ENCODE measurements at places on chromosomes 7 and 10.

DNA sequence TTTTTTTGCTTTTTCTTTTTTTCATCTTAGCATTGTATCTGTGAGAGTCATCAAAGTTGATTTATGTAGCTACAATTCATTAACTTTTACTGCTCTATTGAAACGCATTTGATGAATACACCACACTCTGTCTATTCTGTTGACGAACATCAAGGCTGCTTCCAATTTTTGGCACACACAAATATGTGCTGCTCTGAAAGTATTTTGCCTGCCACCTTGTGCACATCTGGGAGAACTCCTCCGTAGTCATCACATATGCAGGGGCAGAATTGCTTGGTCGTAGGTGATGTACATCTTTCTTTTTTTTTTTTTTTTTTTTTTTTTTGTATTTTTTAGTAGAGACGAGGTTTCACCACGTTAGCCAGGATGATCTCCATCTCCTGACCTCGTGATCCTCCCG is 796.8 kb downstream of the KCNMA1 start:
- no peak for DNase-seq

DNA sequence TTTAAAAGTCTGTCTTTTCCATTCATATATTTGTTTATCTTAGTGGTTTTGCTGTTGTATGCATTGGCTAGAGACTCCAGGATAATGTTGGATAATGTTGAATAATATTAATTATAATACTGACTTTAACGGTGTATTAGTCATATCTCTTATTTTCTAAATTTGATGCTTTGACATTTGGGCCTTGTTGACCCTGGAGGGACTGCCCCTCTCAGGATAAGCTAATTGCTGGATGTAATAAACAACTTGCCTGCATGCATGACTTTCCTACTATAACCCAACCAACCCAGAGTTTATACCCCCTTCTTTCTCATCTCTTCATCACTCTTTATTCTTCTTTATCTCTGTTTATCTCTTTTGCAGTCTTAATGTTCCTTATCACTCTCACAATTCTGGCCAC is 90.9 kb upstream of the ABI1 start:
- no peak for DNase-seq

DNA sequence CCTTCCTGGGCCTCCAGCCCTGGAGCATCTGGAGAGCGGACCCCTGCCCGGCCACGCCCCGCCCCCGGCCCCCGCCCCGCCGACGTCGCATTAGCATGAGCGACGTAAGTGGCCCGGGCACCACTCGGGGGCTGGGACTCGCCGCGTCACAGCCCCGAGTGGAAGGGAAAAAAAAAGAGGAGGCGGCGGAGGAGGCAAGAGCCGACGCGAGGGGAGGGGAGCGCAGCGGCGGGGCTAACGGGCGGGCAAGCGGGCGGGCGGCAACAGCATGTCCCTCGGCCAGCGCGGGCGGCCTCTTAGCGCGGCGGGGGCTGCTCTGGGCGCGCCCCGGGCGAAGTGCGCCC is at the start of gene SLC18A3:
TSS of gene SLC18A3 (plus strand) at position 197 of the 344 bp plus-strand sequence. CDS start 431 bp downstream, outside the sequence.
- no peak for DNase-seq

DNA sequence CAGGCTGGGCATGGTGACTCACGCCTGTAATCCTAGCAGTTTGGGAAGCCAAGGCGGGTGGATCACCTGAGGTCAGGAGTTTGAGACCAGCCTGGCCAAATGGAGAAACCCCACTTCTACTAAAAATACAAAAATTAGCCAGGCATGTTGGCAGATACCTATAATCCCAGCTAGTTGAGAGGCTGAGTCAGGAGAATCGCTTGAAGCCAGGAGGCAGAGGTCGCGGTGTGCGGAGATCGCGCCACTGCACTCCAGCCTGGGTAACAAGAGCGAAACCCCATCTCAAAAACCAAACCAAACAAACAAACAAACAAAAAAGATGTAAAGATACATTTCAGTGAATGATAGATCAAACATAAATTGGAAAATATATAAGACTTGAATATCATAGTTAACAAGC is 105.9 kb downstream of the PLPP4 start:
- DNase-seq = no peak

DNA sequence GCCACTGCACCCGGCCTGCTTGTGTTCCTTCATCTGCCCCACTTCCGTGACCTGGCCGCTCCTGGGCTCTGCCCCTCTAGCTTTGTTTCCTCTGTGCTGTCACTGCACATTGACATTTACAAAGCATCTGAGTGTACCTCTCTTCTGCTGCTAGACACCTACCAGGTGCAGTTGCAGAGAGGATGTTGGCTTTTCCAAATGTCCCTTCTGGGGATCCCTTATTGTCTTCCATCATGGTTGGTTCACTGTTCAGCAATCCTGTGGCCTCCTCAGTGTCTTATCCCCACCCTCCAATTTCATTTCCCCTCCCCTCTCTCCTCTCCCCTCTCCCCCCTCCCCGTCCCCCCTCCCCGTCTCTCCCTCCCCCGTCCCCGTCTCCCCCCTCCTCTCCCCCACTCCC is 13.8 kb downstream of the VWA2 start:
- DNase-seq = no peak

DNA sequence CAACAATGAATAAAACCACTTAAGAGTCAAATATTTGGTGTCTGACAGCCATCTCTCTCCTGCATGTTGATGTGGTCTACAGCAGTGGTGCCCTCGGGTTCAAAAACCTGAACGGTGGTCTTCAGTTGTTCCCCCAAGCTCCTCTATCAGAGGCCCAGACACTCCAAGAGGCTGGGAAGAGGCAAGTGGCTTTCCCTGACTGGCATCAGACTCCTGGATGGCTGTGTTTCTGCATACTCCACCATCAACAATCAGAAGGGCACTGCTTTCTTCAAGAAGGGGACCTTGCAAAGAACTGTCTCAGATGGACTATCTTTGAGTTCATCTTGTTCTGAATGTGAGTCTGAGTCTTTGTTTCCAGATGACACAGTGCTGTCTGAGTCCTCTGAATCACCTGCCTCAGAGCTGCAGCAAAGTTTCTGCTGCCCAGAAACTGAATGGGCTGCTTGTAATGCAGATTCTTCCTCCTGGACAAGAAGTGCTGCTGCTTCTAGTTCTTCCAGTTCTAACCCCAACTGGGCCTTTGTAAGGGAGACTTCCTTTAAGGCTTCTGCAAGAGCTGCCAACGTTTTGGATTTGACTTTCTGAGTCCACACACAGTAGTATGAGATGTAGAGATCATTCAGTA is 5.9 kb upstream of the SGMS1 start:
- no peak for DNase-seq

- peak; percentile 27 for DNase-seq
These were observed 4.4 kb upstream of the FRAT1 start for GRCh38 chr10:97314671-97315070.

DNA sequence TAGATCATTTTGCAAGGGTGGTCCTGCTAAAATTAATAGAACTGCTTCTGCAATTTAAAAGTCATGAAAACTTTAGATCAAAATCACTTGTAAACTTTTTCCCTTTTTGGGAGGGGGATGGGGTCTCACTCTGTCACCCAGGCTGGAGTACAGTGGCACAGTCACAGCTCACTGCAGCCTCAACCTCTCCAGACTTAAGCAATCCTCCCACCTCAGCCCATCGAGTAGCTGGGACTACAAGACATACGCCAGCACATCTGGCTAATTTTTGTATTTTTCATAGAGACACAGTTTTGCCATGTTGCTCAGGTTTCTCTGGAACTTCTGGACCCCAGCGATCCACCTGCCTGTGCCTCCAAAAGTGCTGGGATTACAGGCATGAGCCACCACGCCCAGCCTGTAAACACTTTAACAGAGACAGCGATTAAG is 79.7 kb downstream of the LRRC17 start:
- DNase-seq = no peak

DNA sequence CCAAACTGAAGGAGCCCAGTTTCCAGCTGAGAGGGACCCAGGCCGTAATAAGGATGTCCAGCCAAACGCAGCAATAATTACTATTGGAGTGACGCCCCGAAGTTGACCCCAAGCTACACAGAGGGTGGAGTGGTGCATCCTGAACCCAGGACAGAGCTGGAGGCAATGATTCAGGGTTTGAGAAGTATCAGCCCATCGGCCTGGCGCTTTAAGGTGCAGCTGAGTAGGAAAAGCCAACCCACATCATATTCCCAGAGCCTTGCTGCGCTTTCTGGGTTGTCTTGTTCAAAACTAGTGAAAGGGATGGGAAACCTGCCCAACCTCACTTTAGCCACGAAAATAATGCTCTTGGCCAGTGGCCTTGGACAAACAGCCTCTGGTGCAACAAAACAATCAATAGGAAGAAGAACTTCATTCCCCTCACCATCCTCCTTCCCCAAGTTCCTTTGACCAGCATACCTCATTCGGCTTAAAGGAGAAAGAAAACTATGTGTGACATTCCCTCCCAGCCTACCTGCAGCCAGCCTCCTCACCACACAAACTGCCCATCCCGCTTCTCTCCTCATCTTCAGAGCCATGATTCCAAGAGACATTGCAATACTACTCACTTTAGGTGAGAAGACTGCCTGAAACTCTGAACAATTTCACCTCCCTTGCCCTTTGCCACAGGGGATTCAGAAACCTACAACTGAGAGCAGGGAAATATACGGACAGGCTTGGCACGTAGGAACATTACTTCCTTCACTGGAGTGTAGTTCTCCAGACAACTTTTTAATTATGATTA is 217.2 kb upstream of the MKLN1 start:
- DNase-seq = no peak

DNA sequence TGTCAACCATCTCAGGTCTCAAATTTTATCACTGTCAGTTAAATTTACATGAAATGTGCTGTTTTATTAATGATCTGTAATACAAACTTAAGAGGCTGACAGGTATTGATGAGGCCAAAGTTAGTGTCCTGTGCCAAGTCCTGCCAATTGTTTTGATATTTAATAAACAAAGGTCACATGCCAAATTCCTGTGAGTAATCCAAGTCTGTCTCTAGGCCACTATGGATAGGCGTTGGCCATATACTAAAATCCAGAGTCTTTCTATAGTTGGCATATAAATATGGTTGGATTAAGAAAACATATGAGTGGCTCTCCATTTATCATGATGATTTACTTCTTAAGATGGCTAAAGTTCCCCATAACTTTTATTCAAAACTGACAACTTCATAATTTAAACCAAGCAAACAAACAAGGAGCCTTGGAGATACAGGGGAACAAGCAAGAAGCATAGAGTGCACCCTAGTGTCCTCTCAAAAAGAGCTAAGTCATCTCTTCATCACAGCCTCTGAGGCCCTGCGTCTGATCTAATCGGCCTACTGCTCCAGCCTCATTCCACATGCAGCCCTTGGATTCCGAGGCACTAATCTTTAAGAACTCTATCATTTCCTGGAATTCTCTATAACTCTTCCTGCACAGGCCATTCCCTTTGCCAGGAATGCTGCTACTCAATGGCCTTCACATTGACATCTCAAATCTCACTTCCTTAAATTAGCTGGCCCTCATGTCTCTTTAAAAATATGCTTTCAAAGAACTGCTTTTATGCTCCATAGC is 32.7 kb upstream of the NRCAM start:
- no peak for DNase-seq

- DNase-seq = no peak
These were observed 73.2 kb downstream of the VCL start for GRCh38 chr10:74071157-74071556.

DNA sequence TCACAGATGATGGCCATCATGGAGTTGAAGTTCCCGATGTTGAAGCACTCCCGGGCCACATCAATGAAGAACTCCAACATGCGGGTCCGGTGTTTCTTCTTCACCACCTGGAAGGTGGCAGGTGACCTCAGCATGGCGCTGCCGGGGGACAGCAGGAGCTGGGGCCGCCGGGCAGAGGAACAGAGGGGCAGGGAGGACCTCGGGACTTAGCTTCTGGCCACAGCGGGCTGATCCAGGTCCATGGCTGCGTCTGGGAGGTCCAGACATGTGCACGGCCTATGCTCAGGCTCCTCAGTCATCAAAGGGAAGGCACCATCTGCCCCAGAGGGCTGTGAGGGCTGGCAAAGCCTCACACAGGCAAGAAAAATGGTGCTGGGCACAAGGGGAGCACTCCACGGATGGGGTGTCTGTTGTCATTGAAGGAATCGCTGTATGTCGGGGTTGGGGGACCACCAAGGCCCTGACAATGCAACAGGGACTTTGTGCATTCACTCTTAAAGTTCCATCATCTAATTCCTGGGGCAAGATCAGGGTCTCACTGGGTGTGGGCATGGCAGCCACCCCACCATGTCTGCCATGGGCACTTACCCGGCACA is 60.9 kb downstream of the CSGALNACT2 start:
- no peak for DNase-seq

GRCh38 chr10:122435212-122435827 is 19.1 kb upstream of the ARMS2 start:
- peak; percentile 80 for DNase-seq

DNA sequence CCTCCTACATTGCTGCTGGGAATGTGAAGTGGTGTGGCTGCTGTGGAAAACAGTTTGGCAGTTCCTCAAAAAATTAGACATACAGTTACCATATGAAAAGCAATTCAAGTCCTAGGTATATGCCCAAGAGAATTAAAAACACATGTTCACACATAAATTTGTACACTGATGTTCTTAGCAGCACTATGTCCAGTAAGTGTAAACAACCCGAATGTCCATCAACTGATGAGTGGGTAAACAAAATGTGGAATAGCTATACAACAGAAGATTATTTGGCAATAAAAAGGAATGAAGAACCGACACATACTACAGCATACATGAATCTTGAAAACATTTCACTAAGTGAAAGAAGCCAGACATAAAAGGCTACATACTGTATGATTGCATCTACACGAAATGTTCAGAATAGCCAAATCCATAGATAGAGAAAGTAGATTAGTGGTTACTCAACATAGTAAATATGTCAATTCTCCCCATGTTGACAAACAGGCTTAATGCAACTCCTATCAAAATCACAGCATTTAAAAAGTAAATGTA is 17.2 kb downstream of the CEP41 start:
- no peak for DNase-seq

DNA sequence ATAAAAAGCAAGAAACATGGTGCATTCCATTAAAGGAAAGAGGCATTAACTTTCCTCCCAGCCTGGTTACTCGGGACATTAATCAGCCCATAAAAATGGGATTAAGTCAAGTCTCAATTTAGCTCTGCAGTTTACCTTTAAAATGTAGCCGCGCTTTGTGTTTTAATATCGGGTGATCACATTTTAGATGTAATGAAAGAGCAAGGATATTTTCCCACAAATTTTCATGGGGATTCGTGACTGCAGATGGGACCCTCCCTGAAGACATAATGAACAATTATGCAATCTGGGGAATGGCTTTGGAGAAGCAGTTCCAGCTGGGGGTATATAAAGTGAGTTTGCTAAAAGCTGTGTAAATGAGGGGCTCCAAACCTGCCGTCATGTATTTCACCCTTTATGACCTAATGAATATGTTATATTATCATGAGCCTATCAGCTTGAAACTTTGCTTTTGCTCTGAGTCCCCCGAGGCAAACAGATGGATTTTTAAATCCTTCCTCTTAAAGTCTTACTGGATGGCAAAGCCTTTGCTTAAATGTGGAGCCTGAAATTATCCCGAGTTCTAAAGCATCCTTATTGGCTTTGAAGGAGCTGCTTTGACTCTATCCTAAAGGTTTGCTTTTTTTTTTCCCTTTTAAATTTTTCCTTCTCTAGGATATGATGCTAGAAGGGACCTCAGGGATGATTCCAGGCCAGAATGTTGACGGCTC is 31.8 kb downstream of the BAMBI start:
- DNase-seq = no peak
